ENCODE measurements at places on chromosomes 2 and 18.

DNA sequence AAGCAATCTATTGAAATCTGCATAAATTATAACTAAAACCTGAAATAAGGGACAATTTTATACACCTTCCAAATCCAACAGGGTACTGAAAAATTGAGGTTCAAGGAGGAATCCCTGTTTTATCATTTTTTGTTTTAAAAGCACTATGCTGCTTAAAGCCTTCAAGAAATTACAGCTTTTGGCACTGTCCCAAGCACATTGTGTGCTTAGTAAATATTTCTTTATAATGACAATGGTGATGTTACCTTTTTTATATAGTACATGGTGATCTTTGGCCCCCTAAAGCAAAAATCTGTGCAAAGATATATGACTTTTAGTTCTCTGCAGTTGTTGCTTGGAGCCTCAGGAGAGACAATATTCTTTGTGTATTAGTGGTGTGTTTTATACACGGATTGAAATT lies 71.6 kb upstream of the EFEMP1 start:
- DNase-seq: no peak

GRCh38 chr2:97267411-97268074 lies 154.6 kb downstream of the ANKRD36 start:
- no peak for DNase-seq

DNA sequence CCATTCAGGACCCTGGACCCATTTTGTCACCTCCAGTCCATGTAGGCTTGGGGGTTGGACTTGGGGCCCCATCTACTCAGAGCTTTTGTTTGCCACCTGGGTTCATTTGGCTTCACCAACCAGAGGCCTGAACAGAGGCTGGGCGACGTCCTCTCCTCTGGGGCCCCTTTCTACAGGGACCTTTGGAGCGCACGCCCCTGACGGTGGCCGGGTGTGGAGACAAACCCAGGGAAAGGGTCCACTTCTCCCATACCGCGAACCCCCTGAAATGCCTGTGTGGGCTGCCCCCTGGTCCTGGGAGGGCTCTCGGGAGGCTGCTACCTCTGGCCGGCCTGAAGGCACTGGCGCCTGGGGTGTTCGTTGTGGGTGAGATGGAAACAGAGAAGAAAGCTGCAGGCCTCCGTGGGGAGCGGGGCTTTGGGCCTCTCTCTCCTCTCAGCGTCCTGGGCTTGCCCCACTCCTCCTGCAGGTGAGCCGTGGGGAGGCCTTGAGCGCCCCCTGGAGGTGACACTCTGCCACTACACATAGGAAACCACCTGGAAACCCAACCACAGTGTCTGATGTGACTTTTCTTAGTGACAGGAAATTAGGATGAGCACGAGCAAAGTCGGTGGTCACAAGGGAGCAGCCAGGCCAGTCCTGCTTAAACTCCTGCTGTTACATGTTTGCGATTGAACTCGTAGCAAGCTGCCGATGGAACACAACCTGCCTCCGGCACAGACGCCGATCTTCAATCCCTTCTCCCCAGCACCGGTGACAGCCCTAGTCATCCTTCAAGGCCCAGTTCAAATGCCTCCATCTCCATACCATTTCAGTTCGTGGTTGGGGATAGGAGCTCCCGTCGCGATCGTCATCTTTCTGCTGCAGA lies 12.0 kb upstream of the NTSR2 start:
- peak; percentile 37 for DNase-seq

DNA sequence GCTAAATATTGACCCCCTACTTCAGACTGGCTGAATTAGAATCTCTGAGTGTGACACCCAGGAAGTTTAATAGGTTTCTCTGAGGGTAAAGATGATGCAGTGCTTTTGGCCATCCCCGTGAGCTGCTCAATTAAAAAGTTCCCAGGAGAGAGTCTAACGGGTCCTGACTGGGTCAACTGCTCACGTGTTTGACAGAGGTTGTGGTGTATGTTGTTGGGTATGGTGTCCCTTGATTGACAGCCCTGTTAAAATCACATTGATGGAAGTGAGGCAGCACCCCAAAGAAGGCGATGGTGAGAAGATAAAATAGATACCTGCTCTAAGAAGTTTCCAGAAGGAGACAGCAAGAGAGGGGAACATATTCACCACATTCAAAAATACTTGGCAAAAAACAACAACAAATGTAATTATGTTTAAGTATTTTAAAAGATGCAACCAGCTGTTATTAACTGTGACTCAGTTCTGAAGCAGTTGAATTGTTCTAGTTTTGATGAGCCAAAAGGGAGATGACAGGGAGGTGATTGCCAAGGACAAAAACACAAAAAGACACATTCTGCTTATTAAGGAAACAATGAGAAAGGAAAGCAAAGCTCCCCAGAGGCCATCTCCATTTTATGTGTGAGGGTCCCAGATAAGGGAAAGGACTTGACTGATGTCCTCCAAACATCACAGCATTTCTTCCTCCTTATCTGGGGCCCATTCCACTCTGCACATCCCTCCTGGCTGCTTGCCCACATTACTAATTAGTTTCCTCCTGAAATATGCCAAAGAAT lies 11.5 kb upstream of the GMCL1 start:
- peak; percentile 52 for DNase-seq

DNA sequence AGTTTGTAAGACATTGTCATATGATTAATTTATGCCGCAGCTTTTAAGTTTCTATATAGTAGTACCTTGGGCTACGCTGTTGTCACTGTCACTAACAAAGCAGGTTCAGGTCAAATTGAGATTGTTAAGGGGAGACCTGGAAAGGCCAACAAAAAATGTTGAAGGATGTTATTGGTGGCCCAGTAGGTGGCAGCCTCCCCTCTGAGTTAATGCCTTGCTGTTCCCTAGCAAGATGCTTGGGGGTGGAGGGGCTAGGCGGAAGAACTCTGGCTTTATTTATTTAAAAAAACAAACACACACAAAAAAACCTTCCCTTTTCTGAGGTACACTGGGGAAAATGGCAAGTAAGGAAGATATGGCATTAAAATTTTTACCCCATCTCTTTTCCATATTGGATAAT lies 128.3 kb upstream of the ATP5MC3 start:
- no peak for DNase-seq

- no peak for DNase-seq
These were observed 639.8 kb upstream of the ZEB2 start for GRCh38 chr2:145159676-145160075.

- DNase-seq: peak; percentile 87
These were observed 28.5 kb upstream of the NOSTRIN start for GRCh38 chr2:168773719-168774521.

DNA sequence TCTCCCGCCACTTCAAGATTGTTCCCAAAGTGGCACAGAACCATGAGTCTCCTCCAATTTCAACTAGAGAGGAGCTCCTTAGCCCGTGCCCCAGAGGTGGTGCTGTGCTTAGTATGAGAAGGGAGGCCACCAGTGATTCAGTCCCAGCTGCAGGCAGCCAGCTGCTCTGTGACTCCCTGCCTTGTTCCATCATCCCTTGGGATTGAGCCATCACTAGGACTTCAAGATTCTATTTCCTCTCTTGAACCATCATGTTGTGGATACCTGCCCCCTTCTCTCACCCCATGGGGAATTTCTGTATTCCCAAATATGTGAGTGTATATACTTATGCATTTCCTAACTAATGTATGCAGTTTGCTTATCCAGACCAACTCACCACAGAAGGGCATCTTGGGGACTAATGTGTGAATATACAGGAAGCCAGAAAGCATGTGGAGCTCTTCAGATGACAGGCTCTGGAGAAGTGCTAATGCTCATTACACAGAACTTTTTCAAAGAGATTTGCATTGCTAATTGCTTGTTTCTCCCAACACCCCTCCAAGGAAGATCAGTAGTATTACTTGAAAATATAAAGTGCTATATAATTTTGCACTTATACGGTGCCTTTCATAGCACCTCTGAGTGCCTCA lies 111.0 kb upstream of the MAP3K20 start:
- no peak for DNase-seq

DNA sequence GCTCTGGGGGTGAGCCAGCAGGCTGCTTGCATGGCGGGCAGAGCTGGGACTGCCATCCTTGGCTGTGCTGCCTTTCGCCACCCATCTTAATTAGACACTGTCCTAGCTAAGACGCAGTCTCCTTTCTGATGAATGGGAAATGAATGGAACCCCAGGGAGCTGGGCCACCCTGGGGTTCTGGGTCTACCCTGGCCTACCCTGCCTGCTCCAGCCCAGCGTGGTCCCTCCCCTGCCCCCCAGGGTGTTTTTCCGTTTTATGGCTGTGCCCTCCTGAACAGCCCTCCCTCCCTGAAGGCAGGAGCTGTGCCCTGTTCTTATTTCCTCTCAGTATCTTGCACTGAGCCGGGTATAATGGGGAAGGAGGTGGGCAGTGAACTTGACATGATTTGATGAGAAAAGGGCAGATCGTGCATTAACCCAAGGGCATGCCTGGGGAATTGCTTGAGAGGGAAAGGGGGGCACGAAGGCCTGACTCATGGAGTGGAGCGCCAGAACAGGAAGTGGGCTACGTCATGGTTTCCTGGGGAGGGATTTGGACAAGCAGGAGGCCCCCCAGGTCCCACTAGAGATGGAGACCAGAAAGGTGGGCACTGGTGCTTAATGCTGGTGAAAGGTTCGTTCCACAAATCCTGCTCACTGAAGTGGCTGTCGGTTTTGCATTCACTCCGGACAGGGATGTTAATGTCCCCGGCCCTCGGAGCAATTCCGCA lies 165.0 kb downstream of the KLHL29 start:
- DNase-seq: no peak

GRCh38 chr2:120677696-120678247 lies 57.9 kb upstream of the GLI2 start:
- DNase-seq: no peak

- DNase-seq: peak; percentile 8
These were observed at the start of gene CCBE1 for GRCh38 chr18:59697236-59697932. CCBE1 (minus strand) TSS chr18:59697423.

- no peak for DNase-seq
These were observed 88.8 kb downstream of the CELF4 start for GRCh38 chr18:37476611-37477295.

- DNase-seq: no peak
These were observed 82.9 kb downstream of the ADCYAP1 start for GRCh38 chr18:987325-988186.

DNA sequence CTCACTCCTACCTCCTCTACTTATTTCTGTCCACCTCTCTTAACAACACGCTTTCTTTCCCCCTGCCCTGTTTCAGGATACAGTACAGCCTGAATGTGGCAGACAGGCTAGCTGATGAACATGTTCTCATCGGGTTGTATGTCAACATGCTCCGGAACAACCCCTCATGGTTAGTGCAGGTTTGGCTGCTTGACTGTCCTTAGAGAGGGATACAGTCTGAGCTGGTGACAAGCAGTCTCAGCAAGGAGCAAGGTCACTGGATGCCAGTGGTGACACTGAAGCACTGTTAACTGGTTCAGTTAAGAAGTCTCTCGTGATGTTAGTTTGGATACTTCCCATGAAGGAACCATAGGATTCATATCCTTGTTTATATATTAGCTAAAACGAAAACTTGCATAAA lies 128.6 kb downstream of the DTNA start:
- no peak for DNase-seq

GRCh38 chr2:23137166-23137565 lies 247.8 kb upstream of the KLHL29 start:
- no peak for DNase-seq

GRCh38 chr2:234823877-234824376 lies 127.9 kb upstream of the SH3BP4 start:
- DNase-seq: no peak

DNA sequence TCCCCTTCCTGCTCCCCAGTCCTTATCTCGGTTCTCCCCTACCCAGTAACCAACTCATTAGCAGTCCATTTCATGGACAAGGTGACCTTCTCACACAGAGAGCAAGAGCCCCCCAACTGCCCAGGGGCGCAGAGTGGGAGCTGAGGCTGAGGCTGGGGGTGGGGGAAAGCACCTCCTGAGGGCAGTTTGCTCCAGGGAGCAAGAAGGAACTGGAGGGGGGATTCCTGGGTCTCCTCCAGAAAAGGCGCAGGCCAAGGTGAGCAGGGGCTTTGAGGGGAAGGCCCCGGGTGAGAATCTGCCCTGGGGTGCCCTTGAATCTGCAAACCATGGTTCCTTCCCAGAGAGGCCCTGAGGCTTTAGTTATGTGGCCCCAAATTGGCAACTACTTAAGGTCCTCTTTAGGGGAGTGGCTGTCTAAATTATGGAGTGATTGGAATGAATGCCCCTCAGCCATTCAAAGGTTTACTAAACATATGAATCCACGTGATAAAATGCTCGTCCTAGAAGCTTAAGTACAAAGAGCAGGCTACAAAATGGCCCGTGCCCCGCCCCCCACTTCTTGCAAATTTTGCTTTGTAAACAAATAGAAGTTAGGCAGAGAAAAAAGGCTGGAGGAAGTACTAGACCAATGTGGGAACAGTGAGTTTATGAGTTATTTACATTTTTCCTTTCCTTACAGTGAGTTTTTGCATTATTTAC lies 123.5 kb upstream of the HS6ST1 start:
- DNase-seq: no peak

DNA sequence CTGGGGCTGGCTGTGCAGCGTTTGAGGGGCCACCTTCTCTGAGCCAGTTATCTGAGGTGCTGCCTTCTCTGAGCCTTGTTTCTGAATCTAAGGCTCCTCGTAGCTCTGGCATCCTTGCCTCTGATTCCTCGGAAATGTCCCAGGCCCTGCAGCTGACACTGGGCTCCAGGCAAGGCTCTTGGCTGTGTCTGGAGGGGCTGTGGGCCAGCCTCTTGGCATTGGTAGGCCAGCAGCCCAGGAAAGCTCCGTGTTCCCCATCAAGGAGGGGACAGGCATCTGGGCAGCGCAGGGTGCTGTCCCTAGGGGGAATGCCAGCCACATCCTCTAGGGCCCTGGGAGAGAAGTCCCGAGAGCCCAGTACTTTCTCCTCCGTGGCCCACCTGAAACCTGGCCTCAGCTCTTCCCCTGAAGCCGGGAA lies 40.7 kb upstream of the TAF1B start:
- DNase-seq: no peak

- no peak for DNase-seq
These were observed 13.9 kb downstream of the LRP2 start for GRCh38 chr2:169348321-169349024.

- DNase-seq: no peak
These were observed 78.9 kb downstream of the MAP4K4 start for GRCh38 chr2:101776172-101777043.

DNA sequence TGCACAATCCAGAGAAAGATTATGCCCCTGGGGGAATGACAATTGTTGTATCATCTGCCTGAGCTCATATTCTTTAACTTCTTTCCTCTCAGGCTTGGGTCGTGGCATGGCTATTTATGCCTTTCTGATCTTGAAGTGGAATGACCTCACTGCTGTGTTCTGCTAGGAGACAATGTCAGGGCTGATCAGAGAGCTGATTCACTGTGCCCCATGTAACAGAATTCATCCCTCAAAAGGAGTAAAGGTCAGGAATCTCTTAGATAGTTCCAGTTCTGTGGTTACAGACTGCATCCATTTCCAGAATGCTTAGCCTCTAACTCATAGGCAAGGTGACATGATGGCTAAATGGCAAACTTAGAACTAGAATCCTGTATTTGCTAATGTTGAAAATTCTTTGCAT lies 511.7 kb upstream of the CNTNAP5 start:
- no peak for DNase-seq

DNA sequence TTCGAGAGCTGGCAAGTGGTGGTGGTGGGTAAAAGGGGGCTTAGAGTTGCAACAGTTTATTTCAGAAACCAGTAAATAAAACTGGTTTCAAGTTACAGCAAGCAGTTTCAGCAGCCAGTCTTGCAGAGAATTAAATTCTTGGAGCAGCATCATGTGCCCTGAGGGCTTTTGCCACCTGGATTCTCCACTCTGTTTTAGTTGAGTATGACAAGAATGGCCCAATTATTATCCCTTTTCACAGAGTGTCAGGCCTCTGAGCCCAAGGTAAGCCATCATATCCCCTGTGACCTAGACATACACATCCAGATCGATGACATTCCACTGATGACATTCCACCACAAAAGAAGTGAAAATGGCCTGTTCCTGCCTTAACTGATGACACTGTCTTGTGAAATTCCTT lies 72.8 kb upstream of the FANCL start:
- DNase-seq: no peak

Data from hematopoietic multipotent progenitor cell treated with erythropoietin and hydrocortisone succinate and interleukin-3 and kit ligand, for 15 days (in vitro differentiated cells).